Brain microvascular endothelial cell (primary cell): ENCODE measurements at places on chromosomes 3 and 15.

- peak; percentile 18 for DNase-seq
These were observed 93.6 kb upstream of the POU1F1 start for GRCh38 chr3:87370007-87370406.

DNA sequence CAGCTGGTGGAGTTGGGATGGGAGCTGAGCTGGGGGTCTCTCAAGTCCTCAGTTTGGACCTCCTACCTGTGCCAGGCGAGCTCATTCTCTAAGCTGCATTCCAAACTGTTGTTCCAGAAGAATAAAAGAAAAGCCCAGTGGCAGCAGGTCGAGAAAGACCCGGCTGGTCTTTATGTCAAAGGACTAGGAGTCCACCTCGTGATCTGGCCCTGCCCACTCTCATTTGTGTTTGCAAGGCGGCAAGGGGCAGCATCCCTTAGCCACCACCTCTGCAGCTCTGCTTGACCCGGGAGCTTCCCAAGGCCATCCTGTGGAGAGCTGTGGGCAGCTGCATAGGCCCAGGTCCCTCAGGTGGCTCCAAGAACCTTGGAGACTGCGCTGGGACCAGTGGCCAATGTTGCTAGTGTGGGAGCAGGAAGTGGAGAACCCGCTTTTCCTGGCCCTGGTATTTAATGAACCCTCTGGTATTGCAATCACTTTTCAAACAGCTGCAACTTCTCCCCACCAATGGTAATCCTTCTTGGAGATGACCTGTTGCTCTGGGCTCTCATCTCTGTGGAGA, 30.9 kb downstream of the KY start:
- DNase-seq, result no peak

DNA sequence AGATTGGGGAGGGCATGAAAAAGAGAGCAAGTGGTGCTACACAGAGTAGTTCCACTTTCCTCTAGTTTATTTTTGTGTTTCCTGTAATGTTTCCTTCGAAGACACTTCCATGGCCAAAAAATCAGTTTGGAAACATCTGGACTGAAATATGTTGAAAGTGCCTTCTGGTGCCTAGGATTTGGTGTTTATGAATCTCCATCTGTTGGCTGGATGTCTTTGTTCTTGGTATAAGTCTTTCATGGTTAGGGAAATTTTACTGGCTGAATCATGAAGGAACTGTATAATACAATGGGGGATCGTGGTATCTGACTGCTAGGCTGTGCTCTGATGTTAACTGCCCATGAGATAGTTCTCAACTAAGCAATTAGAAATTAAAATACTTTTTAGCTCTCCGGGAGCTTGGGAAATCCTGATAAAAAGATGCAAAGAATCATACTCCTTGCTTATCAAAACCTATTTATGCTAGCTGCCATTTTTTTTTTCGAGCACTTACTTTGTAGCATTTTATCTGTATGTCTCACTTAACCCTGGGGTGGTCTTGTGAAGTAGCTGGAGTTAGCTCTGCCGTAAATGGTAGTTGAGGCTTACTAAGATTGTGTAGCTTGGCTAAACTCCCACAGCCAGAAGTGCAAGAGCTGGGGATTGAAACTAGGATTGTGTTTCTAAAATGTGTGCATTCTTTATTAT, 21.9 kb downstream of the AKAP13 start:
- DNase-seq, result peak; percentile 76

- DNase-seq, result no peak
These were observed 104.7 kb downstream of the MBNL1 start for GRCh38 chr3:152373379-152373778.

- DNase-seq, result peak; percentile 12
These were observed 1.4 kb downstream of the KBTBD13 start for GRCh38 chr15:65077981-65078352.

DNA sequence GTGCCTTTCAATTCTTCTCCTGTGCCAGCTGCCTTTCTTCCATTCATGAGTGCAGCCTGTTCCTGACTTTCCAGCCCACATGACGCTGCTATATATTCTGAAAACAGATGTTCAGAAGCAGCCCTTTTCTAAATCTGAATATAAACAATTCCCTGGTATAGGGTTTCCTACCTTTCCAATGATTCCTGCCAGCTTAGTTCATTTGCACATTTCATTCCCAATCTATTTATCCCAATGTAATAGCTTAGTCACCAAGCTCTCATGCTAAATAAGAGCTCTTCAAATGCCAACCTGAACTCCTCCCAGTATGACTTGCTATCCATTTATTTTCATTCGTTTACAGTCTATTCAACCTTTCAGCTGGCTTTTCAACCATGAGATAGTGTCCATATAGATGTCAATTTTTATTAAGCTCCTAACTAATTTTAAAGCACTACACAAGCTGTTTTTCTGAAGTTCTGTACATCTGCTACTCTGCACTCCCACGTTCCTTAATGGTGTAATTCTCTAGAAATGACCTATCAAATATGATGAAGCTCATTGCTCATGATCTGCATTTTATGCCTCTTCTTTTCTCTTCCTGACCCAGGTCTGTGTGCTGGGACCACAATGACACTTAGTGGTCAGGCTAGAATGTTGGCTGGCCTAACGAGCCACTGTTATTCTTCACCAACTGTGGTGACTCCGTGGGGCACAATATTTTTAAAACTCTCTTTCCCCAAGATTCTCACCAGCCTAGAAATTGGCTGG, 605.0 kb upstream of the TBL1XR1 start:
- no peak for DNase-seq

- DNase-seq, result no peak
These were observed 297.9 kb downstream of the GABRG3 start for GRCh38 chr15:27268923-27269322.

- DNase-seq, result no peak
These were observed 235.0 kb upstream of the KBTBD8 start for GRCh38 chr3:66762916-66763693.

GRCh38 chr15:74392451-74392830, 25.0 kb upstream of the CYP11A1 start:
- DNase-seq, result no peak

- no peak for DNase-seq
These were observed 180.2 kb downstream of the TNIK start for GRCh38 chr3:171279972-171280371.

DNA sequence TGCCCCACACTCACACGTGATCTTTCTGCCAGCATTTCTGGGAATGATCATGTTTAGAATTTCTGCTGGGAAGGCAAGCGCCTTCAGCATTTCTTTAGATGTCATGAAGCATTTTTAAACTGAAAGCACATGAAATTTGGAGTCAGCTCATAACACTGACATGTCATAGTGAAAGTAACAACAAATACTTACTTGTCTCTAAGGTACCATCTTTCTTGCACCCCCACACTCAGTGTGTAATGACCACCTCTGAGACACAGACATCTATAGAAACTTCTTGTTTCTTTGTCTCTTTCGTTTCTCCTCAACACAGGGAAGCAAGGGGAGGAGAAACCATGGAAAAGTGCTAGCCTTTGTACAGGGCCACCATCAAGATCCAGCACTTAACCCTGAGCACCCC, 171.7 kb downstream of the RORA start:
- no peak for DNase-seq

GRCh38 chr3:56042326-56042951, 425.8 kb downstream of the ERC2 start:
- peak; percentile 38 for DNase-seq

DNA sequence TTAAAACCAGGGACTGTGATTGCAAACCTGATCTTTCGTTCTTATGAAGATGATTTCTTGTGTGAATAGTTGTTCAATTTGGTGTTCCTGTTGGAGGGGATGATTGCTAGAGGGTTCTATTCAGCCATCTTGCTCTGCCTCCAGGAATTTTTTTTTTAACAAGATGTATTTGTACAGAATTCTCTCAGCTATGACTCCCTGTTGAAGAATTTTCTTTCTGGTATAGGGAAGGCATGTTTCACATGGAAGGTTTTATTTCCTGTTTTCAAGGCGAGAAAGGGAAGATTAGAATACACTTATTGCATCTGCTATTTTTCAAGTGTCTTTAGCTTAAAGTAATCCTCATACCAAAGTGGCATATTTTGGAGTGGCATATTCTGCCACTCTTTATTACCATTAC, 5.6 kb upstream of the LRRC34 start:
- DNase-seq, result no peak
